Lung microvascular endothelial cell (primary cell): ENCODE measurements at places on chromosomes 4 and X.

- DNase-seq, result no peak
These were observed 55.9 kb upstream of the MTM1 start for GRCh38 chrX:150512461-150512901.

DNA sequence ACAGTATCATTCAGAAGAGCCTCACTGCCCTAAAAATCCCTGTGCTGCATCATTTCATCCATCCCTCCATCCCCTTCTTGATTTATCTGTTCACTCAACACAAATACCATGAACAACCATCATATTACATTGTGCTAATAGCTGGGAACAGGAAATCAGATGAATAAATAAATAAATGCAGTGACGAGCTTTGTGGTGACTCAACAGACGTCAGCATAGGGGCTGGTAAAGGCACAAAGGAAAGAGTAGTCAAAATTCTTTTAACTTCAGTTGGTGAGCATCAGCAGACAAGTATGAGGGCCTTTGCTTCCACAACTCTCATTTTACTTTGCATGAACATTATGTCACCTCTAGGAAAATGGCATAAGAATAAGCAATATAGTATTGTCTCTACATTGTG, 65.5 kb downstream of the EDNRA start:
- DNase-seq, result peak; percentile 2

DNA sequence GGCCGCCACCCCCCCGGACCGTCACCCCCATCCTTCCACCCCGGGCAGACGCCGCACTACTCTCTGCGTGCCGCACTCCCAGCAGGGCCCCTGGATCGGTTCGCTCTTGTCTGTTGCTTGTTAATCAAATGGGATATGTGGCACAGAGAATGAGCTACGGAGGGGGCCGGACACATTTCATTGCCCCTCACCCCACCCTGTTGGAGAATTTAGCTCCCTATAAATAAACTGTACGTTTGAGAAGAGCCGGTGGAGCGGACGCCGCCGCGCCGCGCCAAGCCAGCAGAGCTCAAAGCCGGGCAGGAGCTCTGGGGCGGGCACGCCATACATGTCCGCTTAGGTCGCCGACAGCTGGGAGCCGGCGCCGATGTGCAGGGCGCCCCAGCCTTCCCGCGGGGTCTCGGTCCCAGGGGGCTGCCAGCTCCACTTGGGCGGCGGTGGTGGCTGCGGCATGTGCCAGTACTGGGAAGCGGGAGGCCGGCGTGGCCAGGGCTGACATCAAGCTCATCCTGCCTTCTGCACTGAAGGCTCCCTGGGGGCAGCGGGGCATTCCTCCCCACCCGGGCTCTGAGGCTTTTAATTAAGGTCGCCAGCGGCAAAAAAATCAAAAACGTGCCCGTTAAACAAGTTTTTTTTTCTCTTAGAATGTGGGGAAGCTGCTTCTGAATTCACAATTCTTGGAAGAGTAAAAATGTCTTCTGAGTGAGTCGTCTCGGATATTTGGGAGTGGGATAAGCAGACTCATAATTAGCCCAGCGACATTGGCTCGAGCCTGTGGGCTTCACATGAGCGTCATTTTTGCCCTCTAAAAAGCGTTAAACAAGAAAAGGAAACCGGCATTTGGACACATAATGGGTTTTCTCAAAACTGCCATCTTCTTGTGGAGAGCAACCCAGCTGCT, 1.1 kb upstream of the PCDH19 start:
- DNase-seq, result peak; percentile 12

GRCh38 chr4:168781926-168782325, 228.1 kb downstream of the CBR4 start:
- no peak for DNase-seq

- no peak for DNase-seq
These were observed 55.2 kb upstream of the TBC1D9 start for GRCh38 chr4:140811429-140811828.

DNA sequence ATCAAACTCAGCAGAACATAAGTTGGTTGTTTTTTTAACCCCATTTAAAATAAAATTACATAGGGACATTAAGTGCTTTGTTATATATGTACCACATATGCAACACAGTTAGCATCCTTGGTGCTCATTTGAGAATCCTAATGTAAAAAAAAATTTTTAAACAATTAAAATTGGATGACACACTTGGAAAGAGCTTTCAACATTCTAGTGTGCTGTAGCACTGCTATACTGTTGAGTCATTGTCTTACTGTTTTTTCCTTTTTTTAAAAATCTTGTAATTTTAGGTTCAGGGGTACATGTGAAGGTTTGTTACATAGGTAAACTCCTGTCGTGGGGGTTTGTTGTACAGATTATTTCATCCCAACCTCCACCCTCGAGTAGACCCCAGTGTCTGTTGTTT, 12.8 kb downstream of the THAP9 start:
- no peak for DNase-seq

GRCh38 chr4:119564106-119564505, 64.5 kb downstream of the PDE5A start:
- no peak for DNase-seq

DNA sequence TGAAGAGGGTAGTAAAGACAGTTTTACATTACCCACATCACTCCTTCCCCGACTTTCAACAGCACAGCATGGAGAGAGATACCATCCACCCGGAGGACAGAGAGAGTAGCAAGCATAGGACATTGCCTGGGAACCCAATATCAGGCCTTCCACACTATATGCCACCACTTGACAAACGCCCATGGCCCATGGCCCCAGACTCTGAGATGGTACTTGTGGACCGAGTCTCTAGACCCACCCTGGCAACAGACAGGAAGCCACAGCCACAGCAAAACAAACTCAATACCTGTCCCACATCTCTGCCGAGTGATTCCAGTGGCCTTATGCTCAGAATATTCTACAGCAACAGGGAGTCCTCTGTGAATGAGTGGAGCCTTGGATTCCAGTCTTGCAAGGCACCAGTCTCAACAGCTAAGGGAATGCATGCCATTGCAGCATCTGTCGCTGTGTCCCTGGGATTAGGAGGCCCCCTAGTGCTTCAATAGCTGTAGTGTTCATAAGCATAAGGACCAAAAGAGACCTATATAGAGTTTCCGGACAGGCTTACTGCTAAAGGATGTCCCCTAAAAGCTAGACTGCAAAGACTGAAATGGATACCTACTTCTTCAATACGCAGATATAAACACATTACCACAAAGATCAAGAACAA, 14.7 kb upstream of the CT55 start:
- DNase-seq, result peak; percentile 68

DNA sequence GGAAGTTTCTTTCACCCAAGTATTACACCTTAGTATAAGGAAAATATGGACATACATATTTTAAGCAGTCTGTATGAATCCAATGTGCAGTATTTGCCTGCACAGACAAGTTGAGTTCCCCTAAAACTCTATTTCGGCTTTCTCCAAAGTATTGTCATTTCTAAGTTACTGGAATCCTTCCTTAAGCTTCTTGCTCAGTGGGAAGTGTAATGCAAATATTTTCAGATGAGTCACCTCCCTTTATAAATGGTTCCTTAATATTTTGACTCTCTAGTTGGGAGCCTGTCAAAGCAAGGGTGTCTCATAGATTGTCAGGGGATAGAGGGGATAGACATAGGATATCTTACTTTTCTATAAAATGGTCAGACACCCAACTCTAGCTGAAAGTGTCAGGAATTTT, 178.6 kb downstream of the NAA11 start:
- no peak for DNase-seq

- DNase-seq, result no peak
These were observed 13.6 kb upstream of the CXCL2 start for GRCh38 chr4:74112399-74113105.

GRCh38 chr4:65960751-65961150, 290.5 kb upstream of the EPHA5 start:
- DNase-seq, result no peak

- DNase-seq, result peak; percentile 33
These were observed 75.9 kb upstream of the CITED1 start for GRCh38 chrX:72381439-72382201.

- no peak for DNase-seq
These were observed 84.1 kb downstream of the TMEM164 start for GRCh38 chrX:110086916-110087484.
